ENCODE measurements at places on chromosomes 6 and 20.

GRCh38 chr6:28105245-28105639 lies 19.2 kb upstream of the ZSCAN16 start:
- no peak for DNase-seq

GRCh38 chr6:169953686-169954085 lies 202.3 kb downstream of the ERMARD start:
- no peak for DNase-seq

DNA sequence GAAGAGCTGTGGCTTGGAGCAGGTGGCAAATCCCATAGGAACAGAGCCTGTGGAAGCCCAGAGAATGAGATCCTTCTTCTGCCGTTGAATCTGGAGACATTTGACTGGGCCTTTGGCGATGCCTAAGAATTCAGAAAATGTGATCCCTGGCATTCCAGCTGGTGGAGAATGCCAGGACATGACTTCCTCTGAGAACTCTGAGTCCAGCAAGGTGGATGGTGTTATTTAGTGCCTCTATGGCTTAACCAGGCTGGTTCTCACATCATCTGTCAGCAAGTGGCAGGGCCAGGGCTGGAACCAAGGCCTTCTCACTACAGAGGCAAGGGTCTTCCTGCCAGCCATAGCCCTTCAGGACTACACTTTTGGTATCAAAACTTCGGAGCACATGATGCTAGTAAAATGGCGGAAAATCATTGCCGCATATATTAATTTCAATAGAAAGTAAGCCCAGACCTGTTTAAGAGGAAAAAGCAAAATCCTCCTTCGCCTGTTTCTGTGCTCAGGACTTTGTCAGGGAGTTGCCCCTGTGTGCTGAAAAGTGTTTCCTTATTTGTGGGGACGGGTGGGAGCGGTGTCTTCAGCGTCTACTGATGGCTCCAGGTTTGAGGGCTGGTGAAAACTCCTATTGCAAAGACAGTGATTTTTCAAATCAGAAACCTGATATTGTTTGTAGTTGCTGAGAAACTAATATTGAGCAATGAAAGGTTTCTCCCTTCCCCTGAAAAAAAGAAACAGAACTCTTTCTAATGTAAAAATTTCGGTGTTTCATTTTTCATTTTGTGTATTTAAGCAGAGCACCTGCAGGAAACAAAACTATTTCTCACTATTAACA lies 23.9 kb downstream of the DUSP22 start:
- DNase-seq = no peak

DNA sequence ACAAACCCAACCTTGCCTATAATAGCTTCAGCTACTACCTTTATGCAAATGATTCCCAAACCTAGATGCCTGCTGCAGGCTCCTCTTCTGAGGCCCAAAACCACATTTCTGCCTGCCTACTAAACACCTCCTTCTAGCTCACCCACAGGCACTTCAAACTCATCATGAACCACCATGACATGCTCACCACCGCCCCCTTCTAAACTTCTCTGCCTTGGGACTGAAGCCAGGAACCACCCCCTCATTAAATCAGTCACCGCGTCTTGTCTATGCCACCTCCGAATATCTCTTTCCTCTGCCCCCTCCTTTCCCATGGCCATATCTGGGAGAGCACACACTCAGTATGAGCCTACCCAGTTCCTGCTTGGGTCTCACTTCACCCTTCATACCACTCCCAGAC lies 101.2 kb downstream of the SNAP25 start:
- DNase-seq = no peak

GRCh38 chr6:156026486-156027247 lies 571.0 kb upstream of the NOX3 start:
- DNase-seq = no peak

GRCh38 chr6:27753668-27754407 lies 158.4 kb downstream of the OR2B2 start:
- peak; percentile 86 for DNase-seq

Measured in inflammatory macrophage treated with lipopolysaccharide for 4 hours (primary cell).